ENCODE measurements at places on chromosomes 5 and 9.

- no peak for DNase-seq
These were observed 12.9 kb downstream of the TCF7 start for GRCh38 chr5:134127376-134127861.

- no peak for DNase-seq
These were observed 40.8 kb upstream of the KCNV2 start for GRCh38 chr9:2676466-2676865.

DNA sequence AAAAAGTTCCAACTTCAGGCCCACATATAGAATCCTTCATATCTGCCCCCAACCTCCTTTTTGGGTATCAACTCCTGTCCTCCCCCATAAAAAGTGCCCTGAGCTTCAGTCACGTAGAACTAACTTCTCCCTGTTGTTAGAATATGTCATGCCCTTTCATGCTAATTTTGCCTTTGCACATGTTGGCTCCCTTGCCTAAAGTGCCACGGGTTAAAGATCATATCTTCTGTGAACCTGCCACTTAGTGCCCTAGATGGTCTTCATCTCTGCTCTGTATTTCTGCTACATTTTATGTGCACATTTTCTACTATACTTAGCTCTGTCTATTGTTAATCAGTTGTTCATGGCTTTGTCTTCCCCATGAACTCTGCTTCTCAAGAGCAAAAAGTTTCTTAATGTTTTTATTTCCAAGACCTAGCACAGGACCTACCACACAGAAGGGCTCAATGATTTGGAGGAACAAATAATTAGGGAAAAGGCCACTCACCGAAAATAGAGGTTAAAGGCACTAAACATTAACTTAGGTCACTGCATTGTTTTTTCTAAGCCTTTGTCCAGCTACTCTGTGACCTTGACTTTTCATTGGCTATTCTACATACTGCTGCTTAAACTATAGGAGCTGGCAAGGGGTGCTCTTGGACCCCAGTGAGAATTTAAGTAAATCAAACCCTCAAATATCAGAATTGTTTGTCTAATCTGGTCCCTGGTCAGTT is 94.3 kb downstream of the ARSB start:
- no peak for DNase-seq

DNA sequence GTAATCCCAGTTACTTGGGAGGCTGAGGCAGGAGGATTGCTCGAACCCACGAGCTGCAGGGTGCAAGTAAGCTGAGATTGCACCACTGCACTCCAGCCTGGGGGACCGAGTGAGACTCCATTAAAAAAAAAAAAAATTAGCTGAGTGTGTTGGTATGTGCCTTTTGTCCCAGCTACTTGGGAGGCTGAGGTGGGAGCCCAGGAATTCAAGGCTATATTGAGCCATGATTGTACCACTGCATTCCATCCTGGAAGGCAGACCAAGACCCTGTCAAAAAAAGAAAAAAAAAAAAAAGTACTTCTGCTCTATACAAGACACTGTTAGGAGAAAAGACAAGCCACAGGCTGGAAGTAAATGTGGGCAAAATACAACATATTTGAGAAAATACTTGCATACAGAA is 68.5 kb upstream of the FBXW11 start:
- DNase-seq: no peak

DNA sequence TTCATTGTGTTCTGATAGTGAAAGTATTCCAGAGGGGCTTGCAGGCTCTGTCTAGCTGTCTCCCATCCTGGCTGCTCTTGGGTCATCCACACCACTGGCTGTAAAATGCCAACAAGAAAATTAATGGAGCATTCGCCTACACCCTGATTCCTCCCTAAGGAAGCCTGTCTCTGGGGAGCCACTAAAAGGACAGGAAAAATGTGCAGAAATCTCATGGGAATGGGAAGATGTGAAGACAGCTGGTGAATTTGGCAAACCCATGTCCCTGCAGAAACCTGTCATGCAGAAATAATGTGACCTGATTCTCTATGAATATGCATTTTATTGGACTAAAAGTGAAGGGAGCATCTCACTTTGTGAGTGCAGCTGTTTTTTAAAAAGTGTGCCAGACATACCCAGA is 265.6 kb downstream of the TUSC1 start:
- DNase-seq: no peak

DNA sequence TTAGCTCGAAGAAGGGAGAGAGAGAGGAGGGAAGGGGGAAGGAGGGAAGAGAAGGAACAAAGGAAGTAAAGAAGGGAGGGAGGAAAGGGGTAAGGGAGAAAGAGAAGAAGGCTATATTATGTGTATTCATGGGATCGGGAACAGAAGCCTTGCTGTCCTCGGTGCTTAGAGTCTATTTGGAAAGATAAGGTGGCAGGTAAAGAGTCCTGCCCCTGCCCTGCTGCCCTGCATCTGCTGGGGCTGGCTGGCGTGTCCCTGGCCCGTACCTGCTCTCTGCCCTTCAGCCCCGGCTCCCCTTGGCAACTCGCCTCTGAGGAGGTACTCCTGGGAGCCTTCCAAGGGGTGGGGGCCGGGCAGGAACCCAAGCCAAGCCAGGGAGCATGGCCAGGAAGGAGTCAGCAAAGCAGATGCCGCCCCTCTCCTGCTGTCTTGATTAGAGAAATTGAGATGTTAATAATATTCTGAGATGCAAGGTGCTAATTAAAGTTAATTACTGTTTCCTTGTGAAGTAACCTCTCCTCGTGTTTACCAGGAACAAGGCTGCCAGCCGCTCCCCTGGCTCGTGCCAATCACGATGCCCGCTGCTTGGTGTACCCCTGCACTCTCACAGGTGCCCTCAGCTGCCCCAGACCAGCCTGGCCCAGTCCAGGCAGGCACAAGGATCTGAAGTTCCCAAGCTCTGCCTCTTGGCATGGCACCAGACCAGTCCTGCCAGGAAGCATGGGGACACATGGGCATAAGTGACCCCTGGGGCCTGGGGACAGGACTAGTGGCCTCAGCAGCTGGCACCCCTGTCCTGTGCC is 36.6 kb downstream of the PCDH1 start:
- no peak for DNase-seq

GRCh38 chr5:16557477-16557876 is 59.3 kb downstream of the RETREG1 start:
- no peak for DNase-seq

DNA sequence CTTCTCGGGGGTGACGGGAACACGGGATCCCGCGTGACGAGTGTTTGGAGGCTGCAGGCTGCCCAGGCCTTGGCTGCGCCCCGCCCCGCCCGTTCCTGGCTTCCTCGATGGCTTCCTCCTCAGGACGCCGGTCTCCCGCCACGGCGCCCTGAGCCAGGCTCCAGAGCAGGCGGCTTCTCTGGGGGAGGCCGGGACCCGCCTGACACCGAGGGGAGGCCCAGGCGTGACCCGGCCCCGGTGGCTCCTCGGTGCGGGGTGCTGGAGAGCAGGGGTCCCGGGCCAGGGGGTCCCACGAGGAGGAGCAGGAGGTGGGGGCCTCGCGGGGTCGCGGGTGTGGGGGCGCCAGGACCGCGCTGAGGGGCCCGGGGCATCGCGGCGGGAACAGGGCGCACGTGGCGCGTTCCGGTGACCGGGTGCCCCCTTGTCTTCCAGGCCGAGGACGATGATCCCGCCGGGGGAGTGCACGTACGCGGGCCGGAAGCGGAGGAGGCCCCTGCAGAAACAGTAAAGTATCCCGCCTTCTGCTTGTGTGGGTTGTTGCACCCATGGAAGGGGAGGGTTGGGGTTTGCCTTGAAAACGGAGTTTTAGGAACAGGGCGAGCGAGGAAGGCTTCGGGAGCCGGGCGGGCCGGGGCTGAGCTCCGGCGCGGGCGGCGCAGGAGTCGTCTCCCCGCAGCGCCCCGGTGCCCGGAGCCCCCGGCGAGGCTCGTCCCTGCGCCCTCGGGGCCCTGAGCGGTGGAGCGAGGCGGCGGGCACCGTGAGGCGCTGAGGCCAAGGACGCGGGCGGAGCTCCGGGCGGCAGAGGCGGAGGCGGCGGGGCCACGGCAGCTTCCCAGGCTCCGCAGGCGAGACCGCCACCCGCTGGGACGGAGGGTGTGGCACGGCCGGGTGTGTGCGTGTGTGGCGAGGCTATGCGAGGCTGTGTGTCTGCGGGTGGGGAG is 22.2 kb downstream of the AHRR start:
- DNase-seq: no peak

GRCh38 chr9:127405344-127406125 is 8.6 kb downstream of the SLC2A8 start:
- no peak for DNase-seq

DNA sequence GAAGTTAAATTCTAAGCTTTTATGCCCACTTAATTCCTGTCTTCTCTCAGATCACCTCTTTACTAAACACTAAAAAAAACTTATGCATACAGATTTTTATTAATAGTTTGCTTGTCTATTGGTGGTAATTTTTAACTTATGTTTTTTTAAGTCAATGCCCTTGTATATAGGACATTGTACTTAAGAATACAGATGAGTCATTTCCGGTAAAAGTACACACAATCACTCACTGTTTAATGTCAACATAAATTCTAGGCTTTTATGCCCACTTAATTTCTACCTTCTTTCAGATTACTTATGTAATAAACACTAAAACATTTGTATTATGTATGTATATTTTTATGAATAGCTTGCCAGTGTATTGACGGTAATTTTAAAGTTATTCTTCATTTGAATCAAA is 872.8 kb upstream of the CDH9 start:
- DNase-seq: no peak

DNA sequence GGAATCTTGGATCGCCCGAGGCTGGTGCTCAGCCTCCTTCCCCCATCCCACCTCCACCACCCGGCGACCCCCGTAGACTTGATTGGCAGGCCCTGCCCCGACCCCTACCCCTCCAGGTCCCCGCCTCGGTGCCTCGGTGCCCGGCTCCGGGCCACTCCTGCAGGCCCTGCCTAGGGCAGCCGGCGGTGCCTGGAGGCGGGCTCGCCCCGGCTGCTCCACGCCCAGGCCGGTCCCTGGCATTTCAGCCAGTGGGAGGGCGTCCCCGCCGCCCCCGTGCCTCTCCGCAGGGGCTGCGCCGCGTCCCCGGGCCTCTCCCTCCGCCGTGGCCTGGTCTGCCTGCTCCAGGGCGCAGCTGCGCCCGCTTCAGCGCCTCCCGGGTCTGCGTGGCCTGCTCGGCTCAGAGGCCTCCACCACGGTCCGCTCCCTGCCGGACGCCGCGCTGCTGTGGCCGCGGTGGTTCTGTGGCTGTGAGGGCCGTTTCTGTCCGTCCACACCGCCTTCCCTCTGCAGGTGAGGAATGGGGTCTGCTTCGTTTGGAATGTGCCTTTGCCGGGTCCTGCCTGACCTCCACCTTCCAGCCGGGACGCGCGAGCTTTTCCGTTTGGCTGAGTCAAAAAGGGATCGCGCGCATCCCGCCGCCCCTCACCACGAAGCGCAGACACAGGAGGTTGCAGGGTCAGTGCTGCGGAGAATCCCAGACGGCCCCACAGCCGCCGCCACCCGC is 48.3 kb upstream of the IRX4 start:
- DNase-seq: no peak

DNA sequence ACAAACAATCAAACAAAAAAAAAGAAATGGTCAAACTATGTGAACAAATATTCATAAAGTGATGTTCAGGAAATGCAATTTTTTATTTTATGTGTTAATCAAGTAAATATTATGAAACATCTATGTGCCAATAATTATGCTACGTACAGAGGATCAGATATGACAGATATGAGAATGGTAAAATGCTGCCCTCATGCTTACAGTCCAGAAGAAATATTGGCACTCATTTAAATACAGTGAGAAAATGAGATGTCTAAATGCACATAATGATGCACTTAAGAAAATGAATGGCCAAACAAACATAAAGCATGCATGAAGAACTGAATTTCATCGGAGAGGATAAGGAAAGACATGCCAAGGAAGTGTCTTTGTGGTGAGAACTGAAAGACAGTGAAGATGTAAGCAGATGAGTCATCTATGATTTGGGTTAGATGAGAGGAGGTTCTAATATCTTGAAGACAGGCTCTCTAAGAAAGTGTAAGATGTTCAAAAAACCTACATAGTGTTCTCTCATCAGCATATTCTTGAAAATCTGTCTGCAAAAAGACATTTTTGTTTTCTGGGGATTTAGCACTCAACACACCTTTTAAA is 1231.1 kb upstream of the ACO1 start:
- no peak for DNase-seq

DNA sequence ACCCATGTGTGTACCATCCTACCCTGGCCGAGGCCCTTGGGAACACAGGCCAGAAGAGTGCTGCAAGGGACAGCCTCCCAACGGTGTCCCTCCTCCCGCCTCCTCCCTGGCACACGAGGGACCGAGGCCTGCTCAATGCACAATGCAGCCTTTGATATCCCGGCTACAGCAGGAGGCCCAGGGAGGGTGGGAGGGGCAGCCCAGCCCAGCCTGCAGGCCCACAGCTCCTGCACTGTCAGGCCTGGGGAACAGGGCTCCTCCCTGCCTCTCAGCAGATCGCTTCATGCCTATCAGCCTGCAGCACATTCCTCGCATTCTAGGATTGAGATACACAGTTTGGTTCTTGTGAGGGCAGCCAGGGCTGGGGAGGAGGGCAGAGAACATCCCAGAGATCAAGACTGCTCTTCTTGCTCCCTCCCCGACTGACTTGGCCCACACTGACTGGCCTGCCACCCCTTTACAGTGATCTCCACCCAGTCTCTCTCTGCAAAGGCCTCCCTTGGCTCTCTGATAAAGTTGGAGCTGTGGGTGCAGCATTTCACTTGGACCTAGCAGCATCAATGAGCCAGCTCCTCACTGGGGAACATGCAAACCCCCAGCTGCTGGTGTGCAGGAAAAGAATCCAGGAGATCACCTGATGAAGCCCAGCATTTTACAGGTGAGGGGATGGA is at the start of gene SH3TC2:
TSS of gene SH3TC2 (minus strand) at position 46 of the 671 bp plus-strand sequence. CDS start at position 6, 40 bp downstream.
- DNase-seq: no peak

DNA sequence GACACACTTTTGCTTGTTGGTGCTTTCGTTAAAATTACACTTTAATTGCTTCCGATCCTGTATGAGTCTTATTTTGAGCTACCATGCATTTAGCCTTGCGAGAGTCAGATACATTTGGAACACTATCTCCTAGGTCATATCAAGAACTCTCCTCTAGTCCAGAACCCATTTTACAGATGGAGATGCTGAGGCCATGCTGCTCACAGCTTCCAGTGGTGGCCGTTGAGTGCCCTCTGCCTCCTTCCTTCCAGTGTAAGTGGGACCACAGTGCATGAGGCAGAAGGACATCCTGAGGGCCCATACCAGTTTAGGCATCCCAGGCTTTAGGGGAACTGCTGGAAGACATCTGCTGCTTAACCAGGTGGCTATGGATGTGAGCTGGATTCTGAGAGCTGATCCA is 6.9 kb downstream of the CCNI2 start:
- no peak for DNase-seq

DNA sequence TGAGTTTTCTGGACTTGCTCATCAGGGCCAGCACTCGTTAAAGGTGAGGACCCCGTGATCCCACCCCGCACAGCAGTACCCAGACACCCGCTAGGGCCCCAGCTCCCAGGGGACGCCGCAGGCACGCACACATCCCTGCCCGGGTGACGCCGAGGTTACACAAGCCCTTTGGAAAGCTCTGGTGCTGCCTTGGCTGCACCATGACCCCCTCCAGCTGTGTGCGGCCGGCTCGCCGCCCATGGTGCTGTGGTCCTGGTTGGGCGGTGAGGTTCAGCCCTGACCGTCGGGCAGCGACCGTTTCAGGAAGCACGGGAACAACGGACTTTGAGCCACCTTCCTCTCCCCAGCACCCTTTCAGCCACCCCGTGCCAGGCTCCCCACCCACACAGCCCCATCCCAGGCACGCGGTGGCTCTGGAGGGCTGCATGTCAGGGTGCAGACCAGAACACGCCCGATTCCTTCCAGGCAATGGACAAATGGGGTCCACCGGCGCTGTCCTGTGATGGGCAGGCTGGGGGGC is 7.5 kb upstream of the SLC12A7 start:
- DNase-seq: no peak

All from KG1 (cell line).